ENCODE measurements at places on chromosomes 6 and 20.

- DNase-seq = no peak
These were observed 136.0 kb downstream of the GJA1 start for GRCh38 chr6:121571455-121571854.

DNA sequence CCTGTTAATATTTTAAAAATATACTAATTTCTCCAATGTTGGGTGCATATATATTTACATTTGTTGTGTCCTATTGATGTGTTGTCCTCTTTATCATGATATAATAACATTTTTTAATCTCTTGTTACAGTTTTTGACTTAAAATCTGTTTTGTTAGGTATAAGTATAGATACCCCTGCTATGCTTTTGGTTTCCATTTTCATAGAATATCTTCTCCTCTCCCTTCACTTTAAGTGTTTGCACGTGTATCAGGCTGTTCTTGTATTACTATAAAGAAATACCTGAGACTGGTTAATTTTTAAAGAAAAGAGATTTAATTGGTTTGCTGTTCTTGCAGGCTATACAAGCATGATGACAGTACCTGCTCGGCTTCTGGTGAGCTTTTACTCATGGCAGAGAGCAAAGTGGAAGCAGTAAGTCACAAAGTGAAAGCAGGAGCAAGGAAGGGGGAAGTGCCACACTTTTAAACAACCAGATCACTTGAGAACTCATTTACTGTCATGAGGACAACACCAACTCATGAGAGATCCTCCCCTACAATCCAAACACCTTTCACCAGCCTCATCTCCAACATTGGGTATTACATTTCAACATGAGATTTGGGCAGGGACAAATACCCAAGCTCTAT, 340.5 kb upstream of the SYNCRIP start:
- DNase-seq = no peak

GRCh38 chr6:63963769-63964315, 328.2 kb downstream of the PHF3 start:
- DNase-seq = no peak

- DNase-seq = no peak
These were observed 56.6 kb upstream of the SMOC2 start for GRCh38 chr6:168384045-168385036.

GRCh38 chr6:11142296-11143027, 30.9 kb upstream of the ERVFRD-1 start:
- DNase-seq = no peak

GRCh38 chr20:645318-646106, 7.5 kb downstream of the SRXN1 start:
- peak; percentile 84 for DNase-seq

DNA sequence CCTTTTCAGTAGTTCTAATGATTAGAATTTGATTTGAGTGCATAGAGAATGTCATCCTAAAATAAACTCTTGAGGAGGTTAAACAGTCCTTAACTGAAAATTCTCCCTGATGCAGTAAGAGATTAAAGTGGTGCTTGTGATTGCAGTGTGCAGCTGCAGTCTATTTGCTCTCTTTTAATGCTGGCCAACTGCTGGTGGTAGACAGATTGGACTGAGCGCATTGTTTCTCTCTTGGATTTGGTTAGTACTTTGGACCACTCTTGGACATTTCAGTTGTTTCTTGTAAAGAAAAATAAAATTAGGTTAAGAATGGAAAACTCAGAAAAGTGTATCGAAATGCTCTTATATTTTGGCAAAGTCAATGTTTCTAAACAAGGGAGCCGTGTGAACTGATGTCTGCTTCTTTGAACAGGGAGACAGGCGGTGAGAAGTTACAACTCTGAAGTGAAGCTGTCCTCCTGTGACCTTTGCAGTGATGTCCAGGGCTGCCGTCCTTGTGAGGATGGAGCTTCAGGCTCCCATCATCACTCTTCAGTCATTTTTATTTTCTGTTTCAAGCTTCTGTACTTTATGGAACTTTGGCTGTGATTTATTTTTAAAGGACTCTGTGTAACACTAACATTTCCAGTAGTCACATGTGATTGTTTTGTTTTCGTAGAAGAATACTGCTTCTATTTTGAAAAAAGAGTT, 127.2 kb downstream of the CD109 start:
- DNase-seq = no peak

DNA sequence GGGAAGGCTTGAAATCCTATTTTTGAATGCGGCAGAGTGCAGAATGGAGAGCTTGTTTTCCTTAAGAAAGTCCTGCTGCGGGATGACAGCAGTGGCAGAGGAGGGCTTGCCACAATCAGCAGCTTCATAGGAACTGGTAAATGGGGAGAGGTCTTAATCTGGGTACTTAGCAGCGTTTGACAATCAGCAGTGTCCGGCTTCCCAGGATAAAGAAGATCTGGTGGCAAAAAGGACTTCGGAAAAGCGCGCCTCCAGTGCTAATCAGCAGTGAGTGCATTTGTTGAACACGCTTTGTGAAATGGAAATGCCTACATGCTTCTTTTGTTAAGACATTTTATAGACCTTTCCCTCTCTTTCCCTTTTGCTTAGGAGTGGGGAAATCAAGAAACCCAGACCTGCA, 735.7 kb downstream of the QKI start:
- no peak for DNase-seq

DNA sequence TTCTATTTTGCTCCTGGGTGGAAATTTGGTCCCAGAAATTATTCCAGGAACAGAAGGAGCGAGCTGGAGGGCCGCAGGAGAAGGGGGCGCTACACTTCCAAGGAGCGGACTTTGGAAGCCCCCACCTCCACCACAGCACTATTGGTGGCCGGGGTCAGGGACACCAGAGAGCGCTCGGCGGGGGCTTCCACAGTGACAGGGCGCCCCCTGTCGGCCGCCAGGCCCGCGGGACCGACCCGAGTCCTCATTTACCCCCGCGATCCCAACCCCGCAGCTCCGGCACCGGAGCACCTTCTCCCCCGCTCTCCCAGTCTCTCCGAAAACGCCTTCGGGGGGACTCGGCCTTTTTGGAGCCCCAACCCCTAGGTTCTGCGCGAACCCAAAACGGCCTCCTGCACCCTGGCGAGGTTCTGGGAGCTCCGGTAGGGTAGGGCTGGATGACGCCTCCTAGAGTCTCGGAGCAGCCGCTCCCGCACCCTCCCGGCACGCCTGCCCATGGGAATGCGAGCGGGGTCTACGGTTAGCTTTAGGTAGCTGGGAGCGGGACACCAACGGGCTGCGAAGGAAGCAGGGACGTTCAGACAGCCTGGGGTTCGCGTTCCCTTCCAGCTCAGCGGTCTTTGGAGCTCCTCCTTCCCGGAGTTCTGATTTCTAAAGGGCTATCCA, 2.4 kb upstream of the FOXA2 start:
- peak; percentile 62 for DNase-seq

- no peak for DNase-seq
These were observed 62.0 kb downstream of the CRYBG1 start for GRCh38 chr6:106422534-106422933.
